ENCODE measurements at places on chromosomes 6 and 20. TPM values are rescaled to one million over a fixed set of nuclear protein-coding genes. Genes with fewer than 3 reads are reported as not detected.

Gene SLC17A2
- total RNA-seq = not detected

Gene ACSS1
- 0.75 TPM for total RNA-seq

Gene LY6G6C
- 0.51 TPM for total RNA-seq

Gene IL17F
- total RNA-seq = not detected

DNA sequence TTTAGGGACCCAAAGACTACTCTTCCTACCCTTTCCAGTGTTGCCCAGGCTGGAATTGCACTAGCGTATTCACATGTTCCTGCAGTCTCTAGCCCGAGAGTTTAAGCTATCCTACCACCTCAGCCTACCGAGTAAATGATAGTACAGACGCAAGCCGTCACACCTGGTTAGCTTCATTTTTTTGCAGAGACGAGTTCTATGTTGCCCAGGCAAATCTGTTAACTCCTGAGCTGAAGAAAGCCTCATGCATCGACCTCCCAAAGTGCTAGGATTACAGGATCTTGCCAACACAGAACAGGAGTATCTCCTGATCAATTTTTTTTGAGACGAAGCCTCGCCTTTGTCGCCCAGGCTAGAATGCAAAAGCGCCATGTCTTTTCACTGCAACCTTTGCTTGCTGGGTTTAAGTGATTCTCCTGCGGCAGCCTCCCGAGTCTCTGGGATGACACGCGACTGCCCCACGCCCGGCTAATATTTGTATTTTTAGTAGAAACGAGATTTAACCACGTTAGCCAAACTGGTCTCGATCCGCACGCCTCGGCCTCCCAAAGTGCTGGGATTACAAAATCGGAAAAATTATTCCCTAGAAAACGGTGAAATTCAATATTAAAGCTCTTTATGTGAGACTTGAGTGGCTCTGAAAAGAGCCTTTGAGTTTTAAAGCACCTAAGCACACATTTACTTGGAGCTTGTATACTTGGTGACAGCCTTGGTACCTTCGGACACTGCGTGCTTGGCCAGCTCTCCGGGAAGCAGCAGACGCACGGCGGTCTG, 128.5 kb downstream of the HFE start:
- DNase-seq = no peak

DNA sequence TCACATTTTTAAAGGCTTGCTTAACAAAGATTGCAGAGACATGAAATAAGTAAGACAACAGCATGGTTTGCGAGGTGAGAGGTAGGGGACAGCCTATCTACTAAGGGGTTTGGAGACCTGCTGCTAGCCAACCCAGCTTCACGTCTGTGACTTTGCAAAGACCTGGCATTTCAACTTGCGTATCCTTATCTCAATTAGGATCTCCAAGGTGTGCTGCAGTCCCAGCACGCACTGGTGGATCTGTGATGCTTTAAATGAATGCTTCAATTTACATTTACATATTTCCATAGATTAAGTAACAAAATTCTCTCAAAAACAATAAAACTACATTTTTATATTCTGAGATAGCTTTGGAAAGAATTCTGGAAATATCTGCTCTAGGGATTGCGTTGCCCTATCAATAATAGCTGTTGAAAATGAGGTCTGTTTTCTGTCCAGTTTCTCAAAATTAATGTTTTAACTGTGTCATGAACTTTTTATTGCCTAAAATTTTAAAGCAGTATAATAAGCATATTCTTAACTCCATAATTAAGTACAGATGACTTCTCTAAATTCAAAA, 124.4 kb upstream of the EDN1 start:
- no peak for DNase-seq

DNA sequence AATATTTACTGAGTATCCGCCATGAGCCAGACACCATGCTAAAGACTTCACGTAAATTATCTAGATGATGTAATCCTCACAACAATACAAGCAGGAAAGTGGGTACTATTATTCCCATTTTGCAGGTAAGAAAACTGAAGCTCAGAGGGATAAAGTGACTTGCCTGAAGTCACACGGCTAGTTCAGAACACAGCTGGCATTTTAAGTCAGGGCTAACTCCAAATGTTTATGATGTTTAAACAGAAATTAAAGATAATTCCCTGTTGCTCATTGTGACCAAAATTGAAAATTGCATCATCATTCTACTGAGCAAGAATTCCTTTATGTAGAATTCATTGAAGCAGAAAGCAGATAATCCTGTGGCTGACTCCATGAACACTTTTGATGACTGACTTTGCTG, 71.3 kb upstream of the STXBP5 start:
- DNase-seq = peak; percentile 34

- DNase-seq = peak; percentile 66
Measured at GRCh38 chr20:16098890-16099639, 474.2 kb downstream of the KIF16B start.

- DNase-seq = peak; percentile 79
Measured at GRCh38 chr6:99013145-99013544, 65.4 kb upstream of the FBXL4 start.

DNA sequence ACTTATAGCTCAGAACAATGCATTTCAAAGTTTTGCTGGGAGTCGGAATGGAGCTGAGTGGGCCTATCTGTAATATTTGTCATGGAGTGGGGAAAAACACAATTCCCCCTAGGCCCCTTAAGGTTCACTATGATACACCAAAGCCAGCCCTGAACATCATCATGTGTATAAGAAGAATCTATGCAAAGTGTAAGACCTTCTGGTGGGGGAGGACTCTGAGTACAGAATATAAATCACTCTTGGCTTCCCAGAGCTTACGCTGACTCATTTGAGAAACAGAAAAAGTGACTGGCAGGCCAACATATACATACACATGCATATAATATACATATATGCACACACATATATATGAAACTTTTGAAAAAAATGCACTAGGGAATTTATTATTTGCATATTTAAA, 54.1 kb upstream of the UBR2 start:
- DNase-seq = no peak

DNA sequence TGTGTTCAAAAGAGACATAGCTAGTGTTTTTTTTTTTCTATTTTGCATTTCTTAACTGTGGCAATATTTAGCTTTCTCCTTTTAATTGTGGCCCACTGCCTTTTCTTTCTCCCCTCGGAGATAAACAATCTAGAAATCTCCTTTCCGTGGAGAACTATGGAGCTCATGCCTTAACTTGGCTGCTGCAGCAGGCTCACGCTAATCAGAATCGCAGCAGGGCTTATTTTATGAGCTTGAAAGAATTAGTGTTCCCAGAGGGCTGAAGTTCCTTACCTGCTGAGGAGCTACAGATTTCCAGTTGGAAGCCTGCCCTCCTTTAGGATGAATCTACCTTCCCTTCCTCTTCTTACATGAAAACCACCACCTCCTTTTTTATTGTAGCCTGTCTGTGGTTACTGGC, 35.6 kb downstream of the CTNNBL1 start:
- no peak for DNase-seq

DNA sequence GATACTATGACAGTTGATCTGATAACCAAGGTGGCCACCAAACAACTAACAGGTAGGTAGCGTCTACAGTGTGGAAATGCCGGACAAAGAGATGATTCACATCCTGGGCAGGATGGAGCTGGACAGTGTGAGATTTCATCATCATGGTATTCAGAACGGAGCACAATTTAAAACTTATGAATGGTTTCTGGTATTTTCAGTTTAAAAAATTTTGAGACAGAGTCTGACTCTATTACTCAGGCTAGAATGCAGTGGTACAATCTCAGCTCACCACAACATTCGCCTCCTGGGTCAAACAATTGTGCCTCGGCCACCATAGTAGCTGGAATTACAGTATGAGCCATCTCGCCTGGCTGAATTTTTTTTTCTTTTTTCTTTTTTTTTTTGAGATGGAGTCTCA, 43.8 kb downstream of the CEP57L1 start:
- DNase-seq = peak; percentile 53

Data from LHCN-M2 (cell line).